ENCODE measurements at places on chromosomes 7 and 10.

- no peak for DNase-seq
Measured at GRCh38 chr10:47036771-47037170, 125.5 kb downstream of the PTPN20 start.

DNA sequence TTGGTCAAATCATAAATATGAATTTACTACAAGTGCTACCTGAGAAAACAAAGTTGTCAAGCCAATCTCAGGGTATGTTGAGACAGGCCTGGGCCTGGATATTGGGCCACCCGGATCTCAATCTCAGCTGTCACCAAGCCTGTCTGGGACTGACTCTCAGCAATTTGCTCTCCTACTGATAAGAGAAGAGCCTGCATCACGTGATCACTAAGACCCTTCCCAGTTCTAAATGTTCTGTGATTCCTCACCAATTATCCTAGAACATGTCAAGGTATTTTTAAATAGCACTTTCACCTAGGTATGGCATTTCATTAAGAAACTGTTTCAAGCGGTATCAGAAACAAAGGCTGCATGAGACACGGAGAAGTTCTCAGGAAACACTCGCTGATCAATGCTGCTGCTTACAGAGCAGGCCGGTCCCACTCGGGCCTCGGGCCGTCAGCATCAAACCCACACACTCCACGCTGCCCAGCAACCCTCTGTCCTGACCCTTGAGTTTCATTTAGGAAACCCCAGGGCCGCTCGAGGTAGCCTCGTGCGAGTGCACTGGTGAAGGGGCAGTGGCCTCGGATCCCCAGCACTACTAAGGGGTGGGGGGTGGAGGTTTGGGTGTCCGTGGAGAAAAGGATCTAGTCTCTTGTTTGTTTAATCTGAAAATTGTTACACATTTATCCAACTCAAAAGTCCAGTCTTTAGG, 4.1 kb downstream of the KLF6 start:
- DNase-seq: no peak

- DNase-seq: no peak
Measured at GRCh38 chr10:92569071-92569470, 4.8 kb downstream of the IDE start.

GRCh38 chr10:116111483-116112095, 161.4 kb downstream of the GFRA1 start:
- DNase-seq: no peak

GRCh38 chr10:49488056-49488717, 50.7 kb downstream of the ERCC6 start:
- no peak for DNase-seq

DNA sequence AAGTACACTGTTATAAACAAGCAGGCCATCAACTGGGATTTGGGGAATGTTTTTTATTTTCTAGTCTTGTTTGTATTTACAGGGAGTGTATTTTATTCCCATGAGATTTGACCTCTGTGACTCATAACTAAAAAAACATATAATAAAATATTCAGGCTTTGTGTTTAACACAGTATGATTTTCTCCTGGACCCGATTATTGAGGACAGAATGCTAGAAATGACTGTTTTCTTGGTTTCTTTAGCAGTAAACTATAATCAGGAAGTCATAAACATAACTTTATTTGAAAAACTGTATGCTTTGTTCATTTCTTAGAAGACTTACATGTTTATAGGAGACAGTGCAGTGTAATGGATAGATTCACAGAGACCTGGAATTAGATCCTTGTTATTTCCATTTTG, 2.1 kb downstream of the NHLRC2 start:
- DNase-seq: no peak

GRCh38 chr10:131277969-131278368, 33.6 kb downstream of the TCERG1L start:
- DNase-seq: no peak

All from neural crest cell (in vitro differentiated cells).